ENCODE measurements at places on chromosomes 6 and 20.

- DNase-seq, result no peak
These were observed 14.4 kb downstream of the SNRPC start for GRCh38 chr6:34771727-34772126.

DNA sequence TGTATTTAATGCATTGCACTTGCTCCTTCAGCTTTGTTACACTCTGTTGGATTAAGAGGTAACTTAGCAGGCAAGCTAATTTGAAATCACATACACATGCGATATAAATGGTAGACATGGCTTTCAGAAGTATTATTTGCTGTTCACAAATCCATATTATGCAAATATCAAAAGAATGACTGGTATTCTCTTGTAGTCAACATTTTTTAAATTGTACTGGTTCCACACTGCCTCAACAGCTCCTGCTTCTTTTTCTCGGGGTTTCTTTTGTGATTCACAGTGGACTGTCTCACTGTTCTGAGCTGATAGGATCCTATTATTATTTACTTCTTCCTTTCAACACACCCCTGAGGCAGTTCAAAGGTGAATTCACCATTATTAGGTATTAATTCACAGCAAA is 927.4 kb downstream of the KIF16B start:
- DNase-seq, result no peak

- no peak for DNase-seq
These were observed 80.6 kb downstream of the CDYL start for GRCh38 chr6:4856785-4857184.

DNA sequence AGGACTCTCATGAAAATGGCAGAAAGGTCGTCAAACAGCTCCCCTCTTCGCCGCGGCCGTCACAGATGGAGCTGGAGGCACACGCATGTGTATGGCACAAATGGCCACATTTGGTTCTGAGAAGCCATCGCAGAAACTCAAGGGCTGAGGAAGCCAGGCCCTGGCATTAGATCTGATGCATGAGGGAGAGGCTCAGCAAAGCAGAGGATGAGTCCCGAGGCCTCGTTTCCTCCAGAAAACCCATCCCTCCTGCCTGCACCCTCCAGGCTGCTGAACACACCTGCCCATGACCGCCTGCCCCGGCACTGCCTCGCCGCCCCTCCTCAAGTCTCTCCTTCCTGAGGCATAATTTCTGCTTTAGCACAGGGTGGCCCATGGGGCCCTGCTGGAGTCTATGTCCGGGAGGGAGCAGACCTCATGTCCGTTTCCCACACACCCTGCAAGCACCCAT is 240.3 kb downstream of the DLL1 start:
- DNase-seq, result no peak

DNA sequence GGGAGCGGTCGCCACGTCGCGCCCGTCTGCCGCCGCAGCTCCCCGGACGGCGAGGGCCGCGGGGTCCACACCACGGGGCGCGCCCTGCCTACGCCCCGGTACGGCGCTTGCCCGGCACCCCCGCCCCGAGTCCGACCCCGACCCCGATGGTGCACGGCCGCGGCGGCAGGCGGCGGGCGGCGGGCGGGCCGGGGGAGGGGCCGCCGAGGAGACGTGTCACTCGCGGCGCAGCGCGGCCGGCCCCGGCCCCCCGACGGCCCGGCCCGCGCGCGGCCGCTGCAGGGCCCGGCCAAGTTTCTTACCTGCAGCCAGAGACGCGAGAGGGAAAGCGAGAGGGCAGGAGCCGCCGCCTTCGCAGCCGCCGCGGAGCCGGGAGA is 328 bp downstream of the RRBP1 start:
- DNase-seq, result no peak

DNA sequence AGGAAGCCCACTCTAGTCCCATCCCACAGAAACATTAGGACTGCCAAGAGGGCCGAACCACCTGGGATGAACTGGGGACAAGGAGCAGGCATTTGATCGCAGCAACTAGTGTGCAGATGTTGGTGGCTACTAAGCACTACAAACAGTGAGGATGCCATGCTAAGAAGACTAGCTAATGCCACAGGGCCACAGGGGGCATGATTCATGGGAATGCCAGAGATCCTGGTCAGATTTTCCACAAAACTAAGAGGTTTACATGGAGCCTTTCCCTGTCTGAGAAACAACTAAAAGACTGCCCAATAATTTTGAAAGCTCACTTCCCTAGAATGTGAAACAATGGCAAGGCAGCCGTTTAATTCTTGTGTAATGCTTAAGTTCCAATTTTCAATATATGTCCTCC is 375.9 kb upstream of the PTCHD4 start:
- DNase-seq, result no peak

DNA sequence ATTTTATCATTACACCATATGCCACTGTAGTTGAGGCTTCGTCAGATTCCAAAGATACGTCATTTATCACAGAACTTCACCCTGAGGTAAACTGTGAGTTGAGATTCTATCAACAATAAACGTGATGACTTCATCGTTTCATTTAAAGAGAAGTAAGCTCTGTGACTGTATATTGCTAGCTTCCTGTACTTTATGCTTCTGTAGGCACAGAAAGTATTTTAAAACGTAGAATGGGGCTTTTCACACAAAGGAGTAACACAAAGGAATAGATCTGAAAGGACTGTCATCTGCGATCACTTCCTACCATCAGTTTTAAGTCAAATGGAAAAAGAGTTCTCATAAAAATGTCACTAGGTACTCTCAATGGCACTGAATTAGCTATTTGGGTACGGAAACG is 234.4 kb upstream of the MCHR2 start:
- DNase-seq, result no peak
